Activated CD8-positive, alpha-beta memory T cell treated with anti-CD3 and anti-CD28 coated beads for 1 hour (primary cell): ENCODE measurements at places on chromosomes 11 and 22.

GRCh38 chr11:112795911-112796649 lies 165.1 kb upstream of the NCAM1 start:
- DNase-seq: no peak

DNA sequence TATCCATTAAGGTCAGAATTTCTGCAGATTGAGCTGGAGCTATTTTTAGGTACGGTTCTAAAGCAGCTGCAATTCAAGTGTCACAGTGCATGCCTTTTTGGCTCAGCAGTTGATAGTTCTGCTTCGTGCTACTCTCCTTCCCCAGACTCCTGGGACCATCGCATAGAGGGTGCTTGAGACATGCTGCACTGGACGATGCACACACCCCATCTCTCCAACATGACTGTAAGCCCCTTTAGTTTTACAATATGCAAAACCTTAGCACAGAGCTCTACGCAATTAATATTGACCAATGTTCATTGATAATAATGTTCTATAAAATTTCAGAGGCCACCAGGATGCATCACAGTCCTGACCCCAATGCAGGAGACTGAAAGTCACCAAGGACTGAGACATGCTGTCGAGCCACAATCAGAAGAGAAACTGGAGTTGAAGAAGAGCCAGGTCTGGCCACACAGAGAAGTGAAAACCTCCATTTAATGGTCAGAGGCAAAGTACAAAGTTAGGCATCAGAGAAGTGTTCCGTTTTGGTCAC lies 120.9 kb upstream of the ZC3H12C start:
- DNase-seq: no peak

- no peak for DNase-seq
These were observed 87.9 kb upstream of the PLET1 start for GRCh38 chr11:112348480-112349029.

DNA sequence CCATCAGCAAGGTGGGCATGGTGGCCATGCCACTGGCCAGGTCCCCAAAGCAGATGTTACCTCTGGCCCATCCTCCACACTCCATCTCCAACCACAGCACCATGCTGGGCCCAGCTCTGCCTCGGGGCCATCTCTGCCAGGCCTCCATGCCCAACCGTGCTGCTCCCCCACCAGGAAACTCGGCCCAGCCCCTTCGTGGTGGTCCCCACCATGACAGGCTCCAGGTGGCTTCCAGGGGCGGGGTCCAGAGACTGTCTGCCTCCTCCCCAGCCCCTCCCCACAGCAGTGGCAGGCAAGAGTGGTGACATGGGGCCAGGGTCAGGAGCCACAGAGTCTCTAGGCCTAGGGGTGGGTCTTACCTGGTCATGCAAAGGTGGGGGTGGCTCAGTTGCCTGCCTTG lies 27.3 kb downstream of the OR10D3 start:
- DNase-seq: no peak

- no peak for DNase-seq
These were observed 127.7 kb downstream of the ATXN10 start for GRCh38 chr22:45799291-45799690.

DNA sequence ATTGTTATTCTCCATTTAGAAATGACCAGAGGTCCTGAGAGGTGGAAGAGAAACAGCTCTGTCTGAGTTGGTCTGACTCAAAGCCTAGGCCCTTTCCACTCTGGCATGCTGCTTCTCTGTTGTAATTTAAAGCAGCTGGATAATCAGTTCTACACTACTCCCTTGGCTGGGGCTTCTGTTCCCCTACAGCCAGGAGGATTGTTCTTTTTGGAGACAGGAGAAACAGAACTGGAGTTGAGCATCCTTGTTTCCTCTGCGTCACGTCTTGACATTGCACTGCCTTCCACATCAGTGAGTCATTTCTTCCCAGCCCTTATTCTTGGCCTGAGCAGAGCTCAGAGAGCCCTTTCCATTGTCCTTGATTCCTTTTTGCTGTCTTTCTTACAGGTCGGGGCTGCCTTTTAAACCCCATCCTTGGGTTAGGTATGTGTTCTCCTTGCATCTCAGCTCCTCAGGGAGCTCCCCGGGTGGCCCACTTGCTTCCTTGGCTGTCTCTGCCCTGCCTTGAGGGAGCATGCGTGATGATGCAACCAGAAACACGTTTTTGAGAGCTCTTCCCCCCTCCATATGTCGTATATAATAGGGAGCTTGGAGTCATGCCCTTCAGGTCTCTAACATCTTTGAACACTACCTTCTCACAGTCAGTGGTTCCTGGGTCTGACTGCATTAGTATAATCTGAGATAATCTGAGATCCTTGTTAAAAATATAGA lies 35.7 kb downstream of the CYB5R2 start:
- no peak for DNase-seq

- DNase-seq: no peak
These were observed 92.6 kb upstream of the PDGFD start for GRCh38 chr11:104256525-104256924.

- no peak for DNase-seq
These were observed 744.6 kb downstream of the FAM181B start for GRCh38 chr11:81989093-81989492.

- no peak for DNase-seq
These were observed 60.7 kb upstream of the CSNK2A3 start for GRCh38 chr11:11413776-11414175.

DNA sequence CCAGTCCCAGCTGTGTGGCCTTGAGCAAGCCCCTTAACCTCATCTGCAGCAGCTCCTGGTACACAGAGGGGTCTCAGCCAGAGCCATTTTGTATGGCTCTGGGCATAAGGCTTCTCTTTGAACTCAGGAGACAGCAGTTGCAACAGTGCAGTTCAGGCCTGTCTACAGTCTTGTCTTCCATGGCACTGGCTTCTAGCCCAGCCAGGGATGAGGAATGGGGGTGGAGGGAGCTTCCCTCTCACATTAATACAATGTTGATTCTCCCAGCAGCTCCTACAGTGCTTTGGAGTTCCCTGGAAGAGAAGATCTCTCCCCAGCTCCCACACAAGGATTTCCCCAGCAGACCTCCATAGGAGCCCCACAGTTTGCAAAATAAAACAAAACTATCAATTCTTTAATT lies 350.2 kb downstream of the BUD13 start:
- no peak for DNase-seq

GRCh38 chr22:23184764-23185113 lies 4.4 kb downstream of the BCR start:
- no peak for DNase-seq

- no peak for DNase-seq
These were observed 25.0 kb downstream of the MTMR3 start for GRCh38 chr22:29907753-29908515.

DNA sequence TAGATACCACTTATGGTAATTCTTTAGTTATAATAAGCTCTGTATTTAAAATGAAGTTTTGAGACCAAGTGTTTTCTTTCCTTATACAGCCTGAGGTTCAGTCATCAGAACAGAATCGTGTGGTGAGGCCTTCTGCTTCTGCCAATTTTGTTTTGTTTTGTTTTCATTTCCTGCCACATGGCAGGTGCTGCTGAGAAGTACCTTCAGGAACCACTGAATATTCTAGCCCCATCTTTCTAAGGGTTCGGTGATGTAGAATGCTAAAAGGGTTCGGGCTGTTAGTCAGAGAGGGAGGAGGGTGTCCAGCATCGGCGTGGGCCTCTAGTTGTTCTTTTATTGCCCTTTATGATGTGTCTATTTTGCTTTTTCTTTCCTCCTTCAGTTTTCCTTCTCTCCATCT lies 25.8 kb downstream of the TNRC6B start:
- no peak for DNase-seq

DNA sequence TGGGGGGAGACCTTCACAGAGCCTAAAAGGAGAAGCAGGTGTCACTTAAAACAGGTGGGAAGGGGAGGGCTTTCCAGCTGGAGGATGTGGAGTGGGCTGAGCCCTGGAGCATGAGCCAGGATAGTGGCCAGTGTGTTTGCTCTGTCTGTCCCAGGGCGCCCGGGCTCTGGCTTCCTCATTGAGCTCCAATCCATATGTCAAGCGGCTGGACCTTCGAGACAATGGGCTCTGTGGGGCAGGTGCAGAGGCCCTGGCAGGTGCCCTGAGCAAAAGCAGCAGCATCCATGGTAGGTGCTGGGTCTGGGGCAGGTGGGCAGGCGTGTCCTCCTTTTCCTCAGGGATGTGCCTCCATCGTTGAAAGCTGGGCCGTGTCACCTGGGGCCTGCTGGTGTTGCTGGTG lies 2.0 kb downstream of the LRRC74B start:
- DNase-seq: no peak

- DNase-seq: no peak
These were observed 66.2 kb downstream of the GAS2 start for GRCh38 chr11:22732588-22732987.

DNA sequence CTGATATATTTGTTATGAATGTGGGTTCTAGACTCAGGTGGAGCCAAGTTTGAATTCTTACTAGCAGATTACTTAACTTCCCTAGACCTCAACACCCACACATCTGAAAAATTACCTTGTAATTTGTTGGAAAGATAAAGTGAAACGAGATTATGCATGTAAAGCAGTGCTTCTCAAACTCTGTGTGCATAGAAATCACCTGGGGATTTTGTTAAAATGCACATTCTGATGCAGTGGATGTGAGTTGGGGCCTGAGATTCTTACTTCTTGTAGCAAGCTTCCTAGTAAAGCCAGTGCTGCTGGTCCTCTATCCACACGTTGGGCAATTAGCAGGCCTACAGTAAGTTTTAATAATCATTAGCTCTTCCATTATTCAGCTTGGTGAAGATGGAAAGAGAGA lies 15.1 kb upstream of the CEP295 start:
- DNase-seq: no peak

- DNase-seq: peak; percentile 62
These were observed 3.8 kb downstream of the GAL3ST3 start for GRCh38 chr11:66045177-66045639.

DNA sequence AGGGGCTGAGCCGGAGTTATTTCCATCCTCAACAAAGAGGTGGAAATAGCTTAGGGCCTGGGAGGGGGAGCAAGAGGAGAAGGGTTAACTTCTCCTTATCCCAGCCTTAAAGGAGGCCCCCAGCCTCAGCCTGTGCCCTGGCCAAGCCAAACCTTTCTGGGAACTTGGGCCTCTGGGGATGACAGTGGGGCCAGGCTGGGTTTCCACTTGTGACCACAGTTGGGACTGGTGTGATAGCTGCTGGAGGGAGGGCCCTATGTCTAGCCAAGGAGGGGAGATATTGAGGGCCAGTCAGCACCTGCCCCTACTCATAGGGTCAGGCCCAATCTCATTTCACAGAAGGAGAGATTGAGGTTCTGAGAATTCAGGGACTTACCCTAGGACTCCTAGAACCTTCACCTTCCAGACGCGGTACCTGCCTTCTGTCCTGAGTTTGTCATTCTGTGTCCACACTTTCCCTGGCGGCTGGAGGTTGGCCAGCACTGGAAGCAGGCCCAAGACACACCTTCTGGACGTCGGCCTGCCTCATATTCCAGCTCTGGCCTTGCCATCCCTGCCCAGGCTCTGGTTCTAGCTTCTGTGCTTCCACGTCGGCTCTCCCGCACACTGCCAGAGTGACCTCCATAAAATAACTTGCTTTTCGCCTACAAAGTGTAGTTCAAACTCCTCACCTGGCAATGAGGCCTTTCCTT lies 3.1 kb downstream of the RELT start:
- DNase-seq: no peak

- no peak for DNase-seq
These were observed 217.7 kb downstream of the MN1 start for GRCh38 chr22:27583856-27584255.

DNA sequence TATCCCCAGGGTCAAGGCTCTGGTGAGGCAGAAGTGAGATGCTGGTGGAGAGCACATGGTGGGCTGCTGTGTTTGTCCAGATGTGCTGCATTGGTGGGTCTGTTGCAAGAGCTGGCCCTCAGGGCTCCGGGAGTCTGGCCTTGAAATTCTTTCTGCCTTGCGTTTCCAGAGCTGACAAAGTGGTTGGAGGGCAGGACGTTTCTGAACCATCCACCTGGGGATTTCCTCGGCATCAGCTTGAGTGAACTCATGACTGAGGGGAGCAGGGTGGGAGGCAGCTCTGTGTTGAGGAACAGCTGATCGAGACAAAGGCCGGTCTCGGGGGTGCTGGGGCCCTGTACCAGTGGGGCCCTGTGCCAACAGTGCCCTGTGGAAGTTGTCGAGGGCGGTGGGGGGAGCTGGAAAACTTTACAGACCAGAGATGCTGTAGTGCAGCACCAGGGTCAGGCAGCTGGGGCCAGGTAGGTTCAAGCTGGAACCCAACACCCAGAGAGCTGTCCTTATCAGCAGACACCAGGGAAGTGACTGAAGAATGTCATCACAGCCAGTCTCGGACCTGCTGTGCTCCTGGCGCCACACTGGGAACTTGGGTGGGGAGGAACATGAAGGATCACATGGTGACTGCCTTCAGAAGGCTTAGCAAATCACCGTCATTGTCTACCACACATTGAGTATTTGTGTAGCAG lies 4.9 kb downstream of the TSKU start:
- DNase-seq: no peak

- no peak for DNase-seq
These were observed 52.2 kb upstream of the HMGXB4 start for GRCh38 chr22:35204807-35205775.

GRCh38 chr11:749731-750130 lies 2.5 kb downstream of the TALDO1 start:
- no peak for DNase-seq

GRCh38 chr11:73467505-73467904 lies 91.3 kb downstream of the RELT start:
- DNase-seq: no peak

DNA sequence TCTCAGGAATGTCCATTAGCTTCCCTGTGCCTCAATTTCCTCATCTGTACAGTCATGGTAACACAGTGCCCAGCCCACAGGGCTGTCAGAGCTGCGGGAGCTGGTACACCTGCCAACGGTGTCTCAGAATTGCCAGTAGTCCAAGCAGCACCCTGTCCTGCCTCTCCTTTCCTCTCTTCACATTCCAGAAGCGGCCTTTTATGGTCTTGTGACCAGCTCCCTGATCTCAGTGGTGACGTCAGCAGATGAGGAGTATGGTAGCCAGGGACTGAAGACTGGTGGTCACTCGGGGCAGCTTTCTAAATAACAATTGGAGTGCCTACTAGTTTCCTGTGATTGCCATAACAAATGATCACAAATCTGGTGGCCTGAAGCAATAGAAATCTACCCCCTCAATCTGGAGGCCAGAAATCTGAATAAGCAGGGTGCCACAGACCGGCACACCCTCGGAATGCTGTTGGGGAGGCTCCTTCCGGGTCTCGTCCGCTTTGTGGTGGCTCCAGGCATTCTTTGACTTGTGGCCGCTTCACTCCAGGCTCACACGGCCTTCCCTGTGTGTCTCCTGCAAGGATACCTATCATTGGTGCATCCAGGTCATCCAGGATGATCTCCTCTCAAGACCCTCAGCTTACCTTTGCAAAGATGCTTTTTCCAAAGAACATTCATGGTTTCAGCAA lies 2.1 kb downstream of the FADD start:
- DNase-seq: no peak
